ENCODE measurements at places on chromosomes 5 and 9.

DNA sequence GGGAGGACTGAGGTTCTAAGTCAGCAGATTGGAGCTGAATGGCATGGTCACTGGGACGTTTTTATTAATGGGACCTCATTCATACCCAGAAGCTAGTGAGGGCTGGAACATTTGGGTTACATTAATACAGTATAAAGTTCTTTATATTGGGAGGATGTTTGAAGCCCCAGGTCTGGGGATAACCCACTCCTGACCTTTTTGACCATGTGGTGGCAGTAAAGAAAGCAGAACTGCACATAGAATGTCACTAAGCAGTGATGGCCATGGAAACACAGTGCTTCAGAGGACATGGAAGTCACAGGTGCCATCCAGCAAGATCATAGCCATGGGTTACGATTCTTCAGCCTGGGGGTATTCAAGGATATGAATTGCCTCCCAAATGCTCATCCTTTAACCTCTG lies 176.0 kb downstream of the ATP10B start:
- peak; percentile 17 for DNase-seq

DNA sequence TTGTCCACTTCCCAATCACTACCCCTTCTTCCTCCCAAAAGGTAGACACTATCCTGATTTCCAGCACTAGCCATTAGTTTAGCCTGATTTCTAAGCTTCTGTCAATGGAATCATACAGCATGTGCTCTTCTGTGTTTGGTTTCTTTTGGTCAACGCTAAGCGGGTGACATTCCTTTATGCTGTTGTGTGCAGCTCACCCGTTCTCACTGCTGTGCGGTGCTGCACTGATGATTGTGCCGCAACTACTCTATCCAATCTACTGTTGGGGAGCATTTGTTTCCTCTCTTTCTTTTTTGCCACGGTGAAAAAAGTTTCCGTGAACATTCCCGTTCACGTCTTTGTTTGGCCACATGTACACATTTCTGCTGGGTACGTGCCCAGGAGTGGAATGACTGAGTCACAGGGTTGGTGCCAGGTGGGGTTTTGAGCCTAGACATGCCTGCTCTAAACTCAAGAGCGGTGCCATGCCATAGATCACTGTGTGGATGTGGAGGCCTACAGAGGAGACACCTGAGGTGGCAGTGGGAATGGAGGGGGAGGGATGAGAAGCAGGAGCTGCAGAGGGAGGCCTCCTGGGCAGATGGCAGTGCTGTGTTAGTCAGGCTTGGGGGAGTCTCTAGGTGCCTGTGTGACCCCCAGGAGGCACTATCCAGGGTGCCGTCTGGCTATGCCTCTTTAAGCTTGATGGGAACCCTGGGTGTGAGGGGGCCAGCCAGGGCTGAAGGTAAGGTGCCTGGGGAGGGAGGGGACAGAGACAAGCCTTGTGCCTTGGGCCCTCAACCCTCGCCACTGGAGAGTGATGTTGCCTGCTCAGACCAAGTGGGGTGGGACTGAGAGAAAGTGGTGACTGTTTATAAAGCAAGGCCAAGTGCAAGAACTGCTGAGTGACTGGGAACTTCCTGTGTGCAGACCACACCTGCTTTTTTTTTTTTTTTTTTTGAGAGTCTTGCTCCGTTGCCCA lies 11.4 kb upstream of the ANKRD33B start:
- DNase-seq, result no peak

- DNase-seq, result no peak
Measured at GRCh38 chr5:109916481-109917153, 226.9 kb downstream of the MAN2A1 start.

DNA sequence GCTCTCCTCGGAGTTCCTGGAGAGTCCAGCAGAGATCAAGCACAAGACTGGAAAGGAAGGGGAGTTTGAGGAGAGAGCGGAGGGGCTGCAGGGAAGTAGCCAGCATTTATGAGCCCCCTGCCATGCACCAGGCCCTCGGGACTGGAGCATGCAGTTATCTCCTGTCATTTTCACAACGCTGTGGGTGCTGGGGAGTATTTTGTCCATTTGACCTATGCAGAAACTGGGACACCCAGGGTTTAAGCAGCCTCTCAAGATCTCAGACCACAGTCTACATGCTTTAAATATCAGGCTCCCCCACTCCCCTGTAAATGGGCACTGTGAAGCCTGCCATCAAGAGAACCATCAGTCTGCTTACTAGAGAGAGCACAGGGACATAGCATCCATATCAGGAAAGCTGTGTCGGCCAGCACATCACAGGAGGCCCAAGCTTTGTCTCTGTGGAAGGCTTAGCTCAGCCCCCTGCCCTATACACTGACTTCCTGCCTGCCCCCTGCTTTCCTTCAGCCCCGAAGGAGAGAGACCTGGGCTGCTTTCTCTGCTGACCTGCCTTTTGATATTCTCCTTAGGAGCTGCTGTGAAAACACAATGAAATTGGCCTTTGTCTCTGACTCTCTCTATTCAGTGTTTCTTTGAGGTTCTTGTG lies 7.3 kb downstream of the FOXI1 start:
- DNase-seq, result no peak

GRCh38 chr5:126402621-126403555 lies 20.3 kb upstream of the GRAMD2B start:
- DNase-seq, result no peak

GRCh38 chr5:164358531-164359259 lies 853.3 kb downstream of the MAT2B start:
- peak; percentile 62 for DNase-seq

- no peak for DNase-seq
Measured at GRCh38 chr5:22776285-22776684, 76.9 kb downstream of the CDH12 start.

- no peak for DNase-seq
Measured at GRCh38 chr5:1806974-1807373, 5.8 kb downstream of the NDUFS6 start.

DNA sequence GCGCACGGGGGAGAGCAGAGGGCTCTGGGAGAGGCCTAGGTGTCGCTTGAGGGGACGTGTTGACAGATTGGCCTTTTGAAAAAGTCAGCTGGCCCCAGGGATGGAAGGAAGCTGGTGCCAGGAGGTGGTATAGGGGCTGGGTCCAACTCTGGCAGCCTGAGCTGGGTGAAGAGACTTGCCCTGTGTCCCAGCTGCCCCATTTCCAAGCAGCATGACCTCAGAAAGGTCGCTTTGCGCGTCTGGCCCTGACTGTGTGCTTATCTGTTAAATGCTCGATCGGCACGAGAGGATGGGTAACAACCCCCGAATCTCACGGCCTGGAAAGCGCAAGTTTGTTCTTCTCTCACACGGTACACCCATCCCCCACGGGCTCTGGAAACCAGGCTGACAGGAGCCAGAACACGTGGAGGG lies 31.2 kb upstream of the LAMC3 start:
- no peak for DNase-seq

GRCh38 chr9:11135851-11136250 lies 523.0 kb upstream of the PTPRD start:
- DNase-seq, result no peak

DNA sequence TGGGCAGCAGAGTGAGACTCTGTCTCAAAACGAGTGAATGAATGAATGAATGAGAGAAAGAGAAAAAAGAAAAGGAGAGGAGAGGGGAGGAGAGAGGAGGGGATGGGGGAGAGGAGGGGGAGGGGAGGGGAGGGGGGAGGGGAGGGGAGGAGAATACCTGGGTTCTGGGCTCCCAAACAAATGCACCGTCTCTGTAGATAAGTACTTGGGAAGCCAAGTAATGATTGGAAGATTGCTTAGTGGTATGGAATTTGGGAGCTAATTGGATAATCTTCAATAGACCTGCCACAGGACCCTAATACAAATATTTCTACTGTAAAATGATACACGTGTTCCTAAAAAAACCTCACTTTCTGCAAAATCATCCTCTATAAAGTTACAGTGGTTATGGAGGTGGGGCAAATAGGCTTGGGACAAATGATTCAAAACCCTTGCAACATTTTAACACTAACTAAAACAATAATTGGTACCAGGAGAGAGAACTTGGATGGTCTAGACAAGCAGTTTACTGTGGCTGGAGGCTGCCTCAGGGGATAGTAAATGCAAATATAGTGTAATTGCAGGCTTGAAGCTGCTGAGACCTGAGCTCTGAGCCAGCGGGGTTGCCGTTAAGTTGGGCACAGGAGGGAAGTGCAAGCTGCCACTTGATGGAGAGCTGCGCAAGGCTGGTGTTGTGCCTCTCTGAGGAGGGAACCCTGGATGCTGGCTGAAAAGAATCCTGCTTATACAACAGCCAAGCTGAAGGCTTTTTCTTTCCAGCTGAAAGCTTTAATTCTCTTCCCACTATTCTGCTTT lies 3.5 kb downstream of the HEMGN start:
- no peak for DNase-seq

GRCh38 chr9:106066940-106067524 lies 372.7 kb downstream of the TMEM38B start:
- no peak for DNase-seq
